Uterine smooth muscle cell (primary cell): ENCODE measurements at places on chromosomes 2 and 18. TPM values are rescaled to one million over a fixed set of nuclear protein-coding genes. Genes with fewer than 3 reads are reported as not detected.

Gene RESP18
- total RNA-seq = not detected in 2 replicates

Gene ZSWIM2
- total RNA-seq = 0.11 and 0.62 TPM in 2 replicates

Gene SLC35G4
- not detected in 2 replicates for total RNA-seq

Gene FAM161A
- 3.9 and 4.4 TPM in 2 replicates for total RNA-seq

Gene SFT2D3
- total RNA-seq = 5.5 and 5.9 TPM in 2 replicates

Gene POTEC
- not detected in 2 replicates for total RNA-seq
